ENCODE measurements at places on chromosomes 7 and 10.

DNA sequence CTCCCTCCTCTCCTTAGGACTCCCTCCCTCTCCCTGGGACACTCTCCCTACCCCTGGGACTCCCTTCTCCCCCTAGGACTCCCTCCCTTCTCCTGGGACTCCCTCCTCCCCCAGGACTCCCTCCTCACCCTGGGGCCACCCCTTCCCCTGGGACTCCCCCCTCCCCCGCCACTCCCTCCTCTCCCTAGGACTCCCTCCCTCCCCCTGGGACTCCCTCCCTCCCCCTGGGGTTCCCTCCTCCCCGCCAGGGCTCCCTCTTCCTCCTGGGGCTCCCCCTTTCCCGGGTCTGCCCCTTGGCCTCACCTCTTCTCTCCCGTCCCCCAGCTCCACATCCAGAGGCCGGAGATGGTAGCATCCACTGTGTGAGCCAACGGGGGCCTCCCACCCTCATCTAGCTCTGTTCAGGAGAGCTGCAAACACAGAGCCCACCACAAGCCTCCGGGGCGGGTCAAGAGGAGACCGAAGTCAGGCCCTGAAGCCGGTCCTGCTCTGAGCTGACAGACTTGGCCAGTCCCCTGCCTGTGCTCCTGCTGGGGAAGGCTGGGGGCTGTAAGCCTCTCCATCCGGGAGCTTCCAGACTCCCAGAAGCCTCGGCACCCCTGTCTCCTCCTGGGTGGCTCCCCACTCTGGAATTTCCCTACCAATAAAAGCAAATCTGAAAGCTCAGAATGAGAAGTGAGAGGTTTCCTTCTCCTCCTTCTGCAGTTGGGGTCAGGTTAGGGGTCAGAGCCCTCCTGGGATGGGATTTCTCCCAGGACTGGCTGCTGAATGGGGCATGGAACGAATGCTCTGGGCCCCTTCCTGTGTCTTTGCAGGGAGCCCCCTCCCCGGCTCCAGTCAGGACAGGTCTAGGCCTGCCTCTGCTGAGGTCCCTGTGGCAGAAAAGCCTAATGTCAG is 1.4 kb upstream of the MUC17 start:
- DNase-seq, result no peak

GRCh38 chr7:92064438-92065029 is 69.7 kb downstream of the CYP51A1 start:
- DNase-seq, result no peak

GRCh38 chr7:130641497-130641896 is 27.1 kb downstream of the COPG2 start:
- no peak for DNase-seq

- DNase-seq, result no peak
Measured at GRCh38 chr7:29508608-29509007, 55.0 kb upstream of the PRR15 start.

GRCh38 chr7:92056286-92056685 is 78.0 kb downstream of the CYP51A1 start:
- DNase-seq, result no peak

- no peak for DNase-seq
Measured at GRCh38 chr7:96040250-96040772, 268.0 kb downstream of the DYNC1I1 start.

- no peak for DNase-seq
Measured at GRCh38 chr10:12448340-12448728, 99.0 kb downstream of the CAMK1D start.

DNA sequence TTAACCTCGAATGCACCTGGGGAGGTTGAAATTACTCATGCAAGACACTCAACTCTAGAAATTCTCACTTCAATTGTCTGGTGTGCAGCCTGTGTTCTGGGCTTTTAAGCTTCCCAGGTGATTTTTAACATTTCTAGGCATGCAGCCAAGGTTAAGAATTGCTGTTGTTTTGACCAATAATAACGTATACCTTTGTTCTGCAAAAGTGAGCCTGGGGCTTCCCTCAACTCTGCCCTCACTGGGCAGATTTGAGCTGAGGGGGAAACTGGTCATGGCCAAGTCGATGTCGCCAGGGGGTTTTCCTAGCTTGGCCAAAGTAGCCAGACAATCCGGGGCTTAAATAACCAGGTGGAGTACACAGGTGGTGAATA is 568 bp downstream of the PRSS2 start:
- DNase-seq, result no peak

- DNase-seq, result no peak
Measured at GRCh38 chr7:127954357-127954748, 76.9 kb downstream of the LRRC4 start.

GRCh38 chr10:72330069-72330426 is 24.7 kb downstream of the DNAJB12 start:
- DNase-seq, result no peak

- no peak for DNase-seq
Measured at GRCh38 chr10:79081353-79082034, 12.7 kb downstream of the ZMIZ1 start.

Data from CMK (cell line).